ENCODE measurements at places on chromosomes 2 and 18.

- DNase-seq, result no peak
Measured at GRCh38 chr2:235979753-235980435, 188.3 kb downstream of the GBX2 start.

DNA sequence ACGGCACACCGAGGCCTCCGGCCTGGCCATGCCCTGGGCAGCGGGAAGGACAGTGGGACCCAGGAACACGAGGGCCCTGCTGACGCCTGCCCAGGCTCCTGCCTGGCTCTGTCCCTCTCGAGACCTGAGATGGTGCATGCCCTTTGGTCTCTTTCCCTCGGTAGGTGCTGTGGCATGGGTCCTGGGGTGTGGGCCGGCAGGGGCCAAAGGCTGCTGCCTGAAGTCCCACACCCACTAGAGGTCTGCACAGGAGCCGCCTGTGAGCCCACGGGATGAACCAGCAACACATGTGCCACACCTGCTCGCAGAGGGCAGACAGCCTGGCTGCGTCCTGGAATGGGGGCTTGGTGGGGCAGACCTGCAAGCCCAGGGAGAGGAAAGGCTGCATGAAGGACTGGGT lies 73.3 kb downstream of the NDUFA10 start:
- no peak for DNase-seq

DNA sequence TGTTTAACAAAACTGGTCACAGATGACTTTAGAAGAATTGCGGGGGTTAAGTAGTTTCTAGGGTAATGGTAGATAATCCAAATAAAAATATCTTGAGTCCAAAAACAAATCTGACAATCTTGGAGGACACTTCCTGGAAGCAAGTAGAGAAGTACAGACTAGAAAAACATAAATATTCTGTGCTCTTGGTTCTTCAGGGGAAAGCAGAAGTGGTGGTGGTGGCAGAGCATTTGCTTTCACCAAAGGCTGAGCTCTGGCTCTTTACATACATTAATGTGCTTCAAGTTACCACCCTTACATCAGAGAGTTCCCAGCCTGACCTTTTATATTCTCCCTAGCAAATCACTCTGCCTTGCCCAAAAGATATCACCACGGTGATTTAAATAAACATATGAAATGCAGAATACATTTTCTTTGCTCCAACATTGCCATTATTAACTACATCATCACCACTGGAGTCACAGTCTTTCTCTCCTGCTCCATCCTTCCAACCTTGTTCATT lies 15.3 kb downstream of the PDE11A start:
- DNase-seq, result no peak

- DNase-seq, result no peak
Measured at GRCh38 chr2:138491495-138491862, 10.1 kb upstream of the SPOPL start.

- DNase-seq, result no peak
Measured at GRCh38 chr2:215657844-215658243, 222.0 kb upstream of the FN1 start.

DNA sequence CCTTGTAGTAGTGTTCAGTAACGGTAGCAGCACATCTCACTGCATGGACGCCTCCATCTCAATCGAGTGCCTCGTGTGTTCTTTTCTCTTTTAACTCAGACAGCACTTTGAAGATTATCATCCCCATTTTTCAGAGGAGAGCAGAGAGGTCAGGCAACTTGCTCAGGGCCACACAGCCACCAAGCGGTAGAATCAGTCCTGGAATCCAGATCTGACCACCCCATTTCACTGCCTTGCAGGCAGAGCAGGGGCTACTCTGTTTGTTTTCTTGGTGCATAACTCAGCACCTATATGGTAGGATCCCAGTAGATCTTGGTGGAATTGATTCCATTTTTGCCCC lies 129.5 kb downstream of the SMAD7 start:
- no peak for DNase-seq

DNA sequence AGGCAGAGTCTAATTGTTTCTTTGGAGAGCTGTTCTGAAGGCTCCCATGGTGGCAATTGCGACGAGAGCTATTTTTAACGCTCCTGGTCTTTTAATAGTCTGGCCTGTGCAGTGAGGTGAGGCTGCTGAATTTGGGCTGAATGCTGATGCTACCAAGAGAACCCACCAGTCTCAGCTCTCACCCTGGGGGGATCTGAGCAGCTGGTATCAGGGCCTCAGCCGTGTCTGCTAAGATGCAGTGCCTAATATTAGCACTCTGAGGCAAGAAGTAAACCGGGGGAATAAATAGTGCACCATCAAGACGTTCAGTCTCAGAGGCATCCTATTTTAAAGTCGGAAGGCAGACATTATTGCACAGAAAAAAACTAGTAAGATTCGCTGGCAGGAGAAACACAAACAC lies 214.8 kb upstream of the PID1 start:
- peak; percentile 86 for DNase-seq

GRCh38 chr18:49321797-49322461 lies 138.5 kb downstream of the DYM start:
- DNase-seq, result no peak

- DNase-seq, result no peak
Measured at GRCh38 chr2:45944074-45944473, 292.6 kb downstream of the PRKCE start.

GRCh38 chr2:184532551-184532950 lies 65.8 kb upstream of the ZNF804A start:
- DNase-seq, result no peak

GRCh38 chr2:160561551-160562295 lies 68.1 kb upstream of the RBMS1 start:
- no peak for DNase-seq

DNA sequence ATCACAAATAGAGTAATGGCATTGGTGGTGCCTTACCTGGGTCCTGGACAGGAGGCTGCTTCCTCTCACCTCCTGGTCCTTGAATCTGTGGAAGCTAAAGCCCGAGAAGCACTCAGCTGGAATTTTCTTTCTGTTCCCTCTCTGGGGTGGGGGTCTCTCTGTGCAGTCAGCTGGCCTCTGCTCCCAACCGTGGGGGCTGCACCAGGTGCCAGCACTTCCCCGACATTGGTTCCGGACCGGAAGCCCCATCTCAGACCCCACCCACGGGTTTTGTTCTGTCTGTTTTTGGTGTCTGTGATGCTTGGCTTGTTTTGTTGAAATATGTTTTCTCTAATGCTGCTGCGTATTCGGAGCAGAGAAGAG lies 154.7 kb downstream of the TWIST2 start:
- DNase-seq, result no peak

DNA sequence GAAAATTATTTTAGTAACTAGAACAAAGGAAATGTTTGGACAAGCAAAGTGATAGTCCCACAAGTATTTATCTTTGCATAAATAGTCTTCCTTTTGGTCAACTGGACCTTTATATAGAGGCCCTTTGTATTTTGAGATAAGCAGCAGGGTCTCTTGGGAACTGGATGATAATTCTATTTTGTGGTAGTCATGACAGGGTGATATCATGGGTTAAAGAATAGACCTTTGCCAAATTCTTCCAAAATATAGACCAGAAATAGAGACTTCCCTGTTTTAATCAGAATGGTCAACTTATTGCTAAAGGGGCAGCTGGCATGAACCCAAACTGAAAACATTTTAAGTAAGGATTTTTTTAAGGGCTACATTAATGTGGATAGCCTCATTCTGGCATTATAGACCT lies 10.5 kb downstream of the PLEK start:
- DNase-seq, result peak; percentile 66

- no peak for DNase-seq
Measured at GRCh38 chr2:216033403-216033802, 20.1 kb upstream of the MREG start.

DNA sequence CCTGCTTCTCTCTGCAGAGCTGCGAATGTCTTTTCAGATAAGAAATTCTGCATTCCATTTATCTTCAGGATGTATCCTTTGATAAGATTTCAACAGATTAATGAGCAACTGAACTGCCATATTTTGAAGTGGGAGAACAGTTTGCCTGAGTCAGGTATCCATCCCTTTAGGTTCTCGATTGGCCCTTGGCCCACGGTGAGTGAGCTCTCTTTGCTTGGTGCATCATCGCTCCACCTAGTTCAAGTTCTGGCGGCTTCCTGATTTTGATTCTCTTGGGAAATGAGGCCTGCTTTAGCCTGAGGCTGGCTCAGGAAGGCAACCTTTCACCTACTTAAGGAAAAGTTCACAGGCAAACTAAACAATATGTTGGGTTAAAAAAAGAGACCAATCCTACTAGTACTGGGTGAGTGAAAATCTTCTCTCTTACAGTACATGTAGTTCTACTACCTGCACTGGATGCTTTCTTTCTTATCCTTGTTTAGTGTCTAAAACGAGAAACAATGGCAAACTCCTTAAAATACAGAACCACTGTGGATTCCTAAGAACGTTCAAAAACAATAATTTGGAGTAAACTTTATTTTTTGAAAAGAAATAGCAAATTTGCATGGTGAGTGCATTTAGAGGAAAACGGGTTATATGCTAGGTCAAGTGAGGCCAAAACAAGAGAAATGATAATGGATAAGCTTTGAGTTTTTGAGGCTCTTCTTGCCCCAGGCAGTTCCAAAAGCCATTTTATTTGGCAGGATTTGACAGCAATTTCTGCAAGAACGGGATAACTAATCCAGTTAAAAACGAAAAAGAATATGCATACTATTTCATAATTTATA lies 837 bp upstream of the ACSL3 start:
- DNase-seq, result peak; percentile 41

GRCh38 chr2:16314691-16315457 lies 350.8 kb downstream of the CYRIA start:
- DNase-seq, result no peak

DNA sequence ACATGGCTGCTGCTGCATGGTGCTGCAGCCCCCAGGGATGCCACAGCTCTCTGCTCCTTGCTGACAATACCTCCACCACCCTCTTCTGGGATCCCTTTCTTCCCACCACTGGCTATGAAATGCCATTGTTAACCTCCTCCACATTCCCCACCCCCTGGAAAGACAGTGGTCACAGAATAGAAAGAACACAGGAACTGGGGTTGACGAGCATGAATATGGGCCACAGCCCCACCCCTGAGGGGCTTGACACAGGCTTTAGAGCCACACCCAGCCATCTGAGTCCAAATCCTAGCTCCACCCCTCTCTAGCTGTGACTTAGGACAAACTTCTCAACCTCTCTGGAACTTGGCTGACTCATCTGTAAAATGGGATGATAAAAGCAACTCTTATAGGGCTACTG lies 47.3 kb downstream of the TMEM163 start:
- no peak for DNase-seq

DNA sequence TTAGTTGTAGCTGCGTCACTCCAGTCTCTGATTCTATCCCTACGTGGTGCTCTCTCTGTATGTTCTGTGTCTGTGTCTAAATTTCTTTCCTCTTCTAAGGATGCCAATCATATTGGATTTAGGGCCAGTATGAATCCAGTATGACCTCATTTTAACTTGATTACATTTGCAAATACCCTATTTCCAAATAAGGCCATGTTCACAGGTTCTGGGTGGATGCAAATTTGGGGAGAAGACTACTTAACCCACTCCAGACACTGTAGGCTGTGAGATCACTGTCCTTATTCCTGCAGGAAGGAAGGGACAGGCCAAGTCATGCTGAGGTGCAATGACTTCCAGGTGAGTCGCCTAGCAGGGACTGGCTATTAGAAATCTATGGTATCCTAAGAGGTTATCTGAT lies 272.2 kb downstream of the CELF4 start:
- no peak for DNase-seq

GRCh38 chr2:42513252-42513918 lies 19.6 kb upstream of the KCNG3 start:
- peak; percentile 83 for DNase-seq

GRCh38 chr2:234290671-234291070 lies 206.2 kb downstream of the ARL4C start:
- no peak for DNase-seq

DNA sequence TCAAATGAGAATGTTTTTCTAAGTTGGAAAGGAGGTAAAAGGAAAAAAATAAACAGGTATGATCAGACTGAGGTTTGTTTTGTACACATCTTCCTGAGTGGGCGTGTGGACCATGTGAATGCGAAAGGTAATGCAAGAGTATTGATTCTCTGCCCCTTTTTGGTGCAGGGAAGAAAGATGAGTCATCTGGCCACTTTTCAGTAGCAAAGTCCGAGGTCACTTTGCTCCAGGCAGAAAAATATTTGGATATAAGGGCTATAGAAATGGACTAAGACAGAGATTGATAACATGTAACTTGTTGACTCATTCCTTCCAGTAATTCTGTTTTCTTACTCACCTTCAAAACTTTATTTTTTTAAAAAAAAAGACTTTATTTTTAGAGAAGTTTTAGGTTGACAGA lies 130.5 kb downstream of the DSEL start:
- no peak for DNase-seq

GRCh38 chr2:16613539-16614011 lies 52.1 kb downstream of the CYRIA start:
- peak; percentile 79 for DNase-seq

DNA sequence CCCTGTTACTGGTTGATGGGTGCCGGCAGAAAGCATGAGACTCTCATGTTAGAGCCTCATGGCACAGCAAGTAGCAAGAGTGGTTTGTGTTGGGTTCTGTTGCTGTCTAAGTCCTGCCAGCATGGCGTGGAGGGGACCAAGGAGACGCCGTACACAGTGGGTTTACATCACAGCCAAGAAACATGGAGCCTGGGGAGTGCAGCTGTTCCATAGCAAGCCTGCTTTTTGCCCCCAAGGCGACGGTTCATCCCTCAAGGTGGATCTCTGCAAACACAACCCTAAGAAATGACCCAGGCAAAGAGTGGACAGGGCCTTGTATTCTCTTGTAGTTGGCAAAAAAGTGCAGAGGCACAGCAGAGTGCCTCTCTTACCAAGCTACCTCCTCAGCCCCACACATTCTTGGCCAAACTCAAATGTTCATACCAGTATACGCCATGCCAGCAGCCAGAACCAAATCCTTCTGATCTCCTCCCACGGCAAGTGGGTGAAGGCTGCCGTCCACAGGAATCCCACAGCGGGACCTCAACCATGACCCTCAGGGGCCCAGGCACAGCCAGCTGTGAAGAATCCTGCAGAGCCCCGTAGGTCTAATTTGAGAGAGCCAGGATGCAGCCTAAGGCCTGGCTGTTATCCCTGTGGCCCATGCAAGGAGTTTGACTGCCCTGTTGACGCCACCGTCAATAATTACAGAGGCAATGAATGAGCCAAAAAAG lies 19.0 kb downstream of the SNED1 start:
- no peak for DNase-seq

- no peak for DNase-seq
Measured at GRCh38 chr2:147008481-147008880, 836.3 kb upstream of the ACVR2A start.

- DNase-seq, result peak; percentile 29
Measured at GRCh38 chr2:190862571-190862991, 18.0 kb upstream of the GLS start.

GRCh38 chr18:46253498-46253897 lies 149.3 kb downstream of the HAUS1 start:
- DNase-seq, result no peak

- no peak for DNase-seq
Measured at GRCh38 chr2:172664766-172665165, 70.9 kb upstream of the RAPGEF4 start.

DNA sequence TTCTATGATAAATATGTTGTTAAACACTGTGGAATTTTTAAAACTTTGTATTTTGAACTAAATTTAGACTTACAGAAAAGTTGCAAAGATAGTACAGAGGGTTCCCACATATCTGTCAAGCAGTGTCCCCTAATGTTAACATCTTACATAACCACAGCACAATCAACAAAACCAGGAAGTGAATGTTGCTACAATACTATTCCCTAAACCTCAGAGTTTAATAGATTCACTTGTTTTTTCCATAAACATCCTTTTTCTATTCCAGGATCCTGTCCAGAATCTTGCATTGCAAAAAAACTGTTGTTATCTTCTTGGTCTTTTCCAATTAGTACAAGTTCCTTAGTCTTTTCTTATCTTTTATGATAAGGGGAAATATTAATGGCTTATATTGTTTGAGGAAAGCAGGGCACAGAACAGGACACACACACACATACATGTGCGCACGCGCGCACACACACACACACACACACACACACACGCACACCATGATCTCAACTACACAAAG lies 251.1 kb upstream of the TRIB2 start:
- no peak for DNase-seq

Data from Karpas-422 (cell line).